Activated naive CD4-positive, alpha-beta T cell (primary cell): ENCODE measurements at places on chromosomes 16 and 17.

- DNase-seq: no peak
Observed at GRCh38 chr16:75317101-75317522, 65.7 kb upstream of the BCAR1 start.

- no peak for DNase-seq
Observed at GRCh38 chr17:491086-492021, 138.7 kb upstream of the RPH3AL start.

DNA sequence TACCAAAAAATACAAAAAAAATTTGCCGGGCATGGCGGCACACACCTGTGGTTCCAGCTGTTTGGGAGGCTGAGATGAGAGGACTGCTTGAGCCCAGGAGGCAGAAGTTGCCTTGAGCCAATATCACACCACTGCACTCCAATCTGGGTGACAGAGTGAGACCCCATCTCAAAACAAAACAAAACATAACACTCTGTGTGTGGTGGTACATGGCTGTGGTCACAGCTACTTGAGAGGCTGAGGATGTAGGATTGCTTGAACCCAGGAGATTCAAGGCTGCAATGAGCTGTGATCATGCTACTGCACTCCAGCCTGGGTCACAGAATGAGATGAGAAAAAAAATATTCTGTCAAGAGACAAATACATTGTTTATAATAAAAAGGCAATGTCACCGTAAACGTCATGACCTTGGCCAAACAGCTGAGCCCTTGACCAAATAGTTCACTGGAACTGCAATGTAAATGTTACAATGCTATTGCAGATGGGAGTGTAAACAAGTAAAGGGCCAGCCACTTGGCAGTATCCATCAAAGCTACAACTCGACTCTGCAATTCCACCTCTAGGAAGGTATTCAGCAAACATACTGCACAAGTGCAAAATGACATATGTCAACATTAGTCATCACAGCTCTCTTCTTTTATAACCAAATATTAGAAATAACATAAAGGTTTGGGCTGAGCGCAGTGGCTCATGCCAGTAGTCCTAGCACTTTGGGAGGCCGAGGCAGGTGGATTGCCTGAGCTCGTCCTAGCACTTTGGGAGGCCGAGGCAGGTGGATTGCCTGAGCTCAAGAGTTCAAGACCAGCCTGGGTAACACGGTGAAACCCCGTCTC lies 16.9 kb downstream of the EARS2 start:
- DNase-seq: no peak

- DNase-seq: no peak
Observed at GRCh38 chr17:43526886-43527648, 19.1 kb downstream of the ETV4 start.

GRCh38 chr17:74678541-74678940 lies 34.2 kb downstream of the CD300LF start:
- DNase-seq: no peak

DNA sequence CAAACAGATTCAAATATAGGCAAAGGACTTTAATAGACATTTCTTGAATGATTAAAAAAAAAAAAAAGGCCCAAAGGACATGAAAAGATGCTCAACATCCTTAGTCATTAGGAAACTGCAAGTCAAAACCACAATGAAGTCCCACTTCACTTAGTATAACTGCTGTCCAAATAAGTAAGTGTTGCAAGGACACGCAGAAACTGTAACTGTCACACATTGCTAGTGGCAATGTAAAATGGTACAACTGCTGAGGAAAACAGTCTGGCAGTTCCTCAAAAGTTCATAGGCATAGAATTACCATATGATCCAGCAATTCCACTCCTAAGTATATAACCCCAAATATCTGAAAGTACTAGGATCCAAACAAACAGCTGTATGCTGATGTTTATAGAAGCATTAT lies 112.7 kb downstream of the BRIP1 start:
- no peak for DNase-seq

DNA sequence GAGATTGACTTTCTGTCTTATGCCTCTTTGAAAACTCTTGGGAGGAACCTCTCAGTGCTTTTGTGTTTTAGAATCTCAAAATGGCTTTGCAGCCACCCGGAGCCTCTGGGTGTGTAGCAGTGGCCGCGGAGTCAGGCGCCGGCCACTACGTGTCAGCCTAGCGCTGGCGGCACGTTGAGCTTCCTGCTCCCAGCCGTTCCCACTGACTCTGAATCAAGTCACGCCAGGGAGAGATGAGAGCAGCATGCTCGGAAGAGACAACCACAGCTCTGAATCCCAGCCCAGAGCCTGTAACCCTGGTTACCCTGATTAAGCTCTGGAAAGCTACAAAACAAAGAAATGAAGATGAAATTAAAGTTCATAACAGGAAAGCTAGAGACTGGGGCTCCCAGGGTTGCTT lies 97.4 kb upstream of the CACNG5 start:
- no peak for DNase-seq

GRCh38 chr16:12386192-12386591 lies 409.7 kb downstream of the SNX29 start:
- DNase-seq: no peak

DNA sequence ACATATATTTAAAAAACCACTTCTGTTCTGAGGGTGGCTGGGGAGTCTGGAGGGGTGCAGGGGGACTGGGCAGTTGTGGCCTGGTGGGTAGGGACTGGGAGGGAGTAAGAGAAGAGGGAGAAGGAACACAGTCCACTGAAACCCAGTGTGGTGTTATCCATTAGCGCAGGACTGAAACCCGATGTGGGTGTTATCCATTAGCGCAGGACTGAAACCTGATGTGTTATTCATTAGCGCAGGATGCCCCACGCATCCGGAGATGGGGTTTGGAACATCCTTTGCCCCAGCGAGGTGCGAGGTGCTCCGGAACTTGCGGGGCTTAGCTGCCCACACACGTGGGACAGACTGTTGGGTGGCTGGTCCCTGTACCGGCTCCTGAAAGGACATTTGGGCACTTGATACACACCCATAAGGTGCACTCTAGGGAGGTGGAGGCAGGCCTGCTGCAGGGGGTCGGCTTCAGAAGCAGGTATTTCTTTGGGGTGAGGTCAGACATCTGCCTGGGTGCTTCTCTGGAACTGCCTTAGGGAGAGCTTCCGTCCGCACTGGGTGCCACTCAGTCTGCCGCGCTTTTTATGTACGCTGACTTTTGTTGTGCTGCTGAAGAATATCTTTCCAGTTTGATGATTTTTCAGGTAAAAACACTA lies 20.3 kb upstream of the FASN start:
- DNase-seq: no peak

- no peak for DNase-seq
Observed at GRCh38 chr16:88624977-88625576, 13.3 kb upstream of the IL17C start.

DNA sequence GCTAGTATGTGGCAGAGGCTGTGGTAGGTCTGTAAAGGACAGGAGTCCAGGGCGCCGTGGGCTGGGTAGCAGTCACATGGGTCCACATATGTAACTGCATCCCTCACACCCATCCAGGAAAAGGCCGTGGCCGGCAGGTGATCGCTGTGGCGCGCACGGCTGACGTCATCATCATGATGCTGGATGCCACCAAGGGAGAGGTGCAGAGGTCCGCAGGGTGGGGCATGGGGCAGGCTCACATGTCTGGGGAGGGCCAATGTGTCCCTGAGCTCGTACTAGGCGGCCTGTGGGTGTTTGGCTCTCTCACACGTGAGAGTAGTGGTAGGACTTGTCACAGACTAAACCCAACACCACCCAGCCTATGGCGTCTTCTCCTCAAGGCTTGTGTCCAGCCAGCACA lies 9.0 kb upstream of the MYO15A start:
- no peak for DNase-seq

GRCh38 chr17:18179804-18180203 lies 3.8 kb upstream of the ALKBH5 start:
- no peak for DNase-seq

DNA sequence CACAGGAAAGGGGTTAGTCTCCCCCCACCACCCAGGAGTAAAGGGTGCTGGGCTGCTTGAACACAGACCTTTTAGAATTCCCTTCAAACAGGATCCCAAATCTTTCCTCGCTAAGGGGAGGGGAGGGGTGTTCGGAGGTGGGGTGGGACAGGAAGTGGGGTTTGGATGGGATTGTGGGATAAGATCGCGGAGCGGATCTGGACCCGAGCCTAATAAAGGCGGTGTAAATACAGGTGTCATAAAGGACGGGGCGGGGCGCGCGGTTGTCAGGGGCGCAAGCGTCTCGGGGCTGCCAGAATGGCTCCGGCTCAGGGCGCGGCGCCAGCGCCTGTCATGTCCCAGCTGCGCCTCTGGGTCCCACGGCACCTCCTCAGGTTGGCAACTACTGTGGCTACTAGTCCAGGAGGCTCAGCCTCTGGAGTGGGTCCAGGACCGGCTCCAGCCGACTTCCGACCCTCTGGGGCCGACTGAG lies 59.8 kb upstream of the FBXO47 start:
- no peak for DNase-seq

DNA sequence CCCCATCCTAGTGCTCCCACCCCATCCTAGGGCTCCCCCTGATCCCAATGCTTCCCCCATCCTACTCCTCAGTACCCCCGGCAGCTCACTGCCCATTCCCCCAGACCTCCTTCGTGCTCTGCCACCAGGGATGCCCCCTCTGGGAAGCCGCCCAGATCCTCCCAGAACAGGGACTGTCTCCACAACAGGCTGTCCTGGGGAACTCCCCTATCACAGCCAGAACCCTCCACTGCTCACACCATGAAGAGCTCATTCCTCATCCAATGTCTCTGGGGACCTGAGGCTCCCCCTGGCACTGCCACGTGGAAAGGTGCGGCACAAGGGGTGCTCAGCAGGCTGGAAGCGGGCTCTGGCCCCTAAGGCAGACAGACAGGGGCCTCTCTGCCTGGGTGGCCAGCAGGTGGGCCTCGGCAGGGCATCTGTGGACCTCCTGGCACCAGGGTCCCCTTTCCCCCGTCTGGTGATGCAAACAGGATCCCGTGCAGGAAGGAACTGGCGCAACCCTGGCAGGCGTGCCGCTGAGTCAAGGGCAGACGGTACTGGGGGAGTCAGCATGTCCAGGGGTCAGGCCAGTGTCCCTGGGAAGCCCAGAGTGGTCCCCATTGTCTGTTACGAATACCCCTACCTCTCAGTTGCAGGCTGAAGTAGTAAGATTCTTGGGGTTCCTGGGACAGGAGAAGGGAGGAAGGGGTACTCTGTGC lies 14.8 kb upstream of the PVALEF start:
- DNase-seq: no peak

- no peak for DNase-seq
Observed at GRCh38 chr17:75908201-75908600, 3.5 kb upstream of the MRPL38 start.

DNA sequence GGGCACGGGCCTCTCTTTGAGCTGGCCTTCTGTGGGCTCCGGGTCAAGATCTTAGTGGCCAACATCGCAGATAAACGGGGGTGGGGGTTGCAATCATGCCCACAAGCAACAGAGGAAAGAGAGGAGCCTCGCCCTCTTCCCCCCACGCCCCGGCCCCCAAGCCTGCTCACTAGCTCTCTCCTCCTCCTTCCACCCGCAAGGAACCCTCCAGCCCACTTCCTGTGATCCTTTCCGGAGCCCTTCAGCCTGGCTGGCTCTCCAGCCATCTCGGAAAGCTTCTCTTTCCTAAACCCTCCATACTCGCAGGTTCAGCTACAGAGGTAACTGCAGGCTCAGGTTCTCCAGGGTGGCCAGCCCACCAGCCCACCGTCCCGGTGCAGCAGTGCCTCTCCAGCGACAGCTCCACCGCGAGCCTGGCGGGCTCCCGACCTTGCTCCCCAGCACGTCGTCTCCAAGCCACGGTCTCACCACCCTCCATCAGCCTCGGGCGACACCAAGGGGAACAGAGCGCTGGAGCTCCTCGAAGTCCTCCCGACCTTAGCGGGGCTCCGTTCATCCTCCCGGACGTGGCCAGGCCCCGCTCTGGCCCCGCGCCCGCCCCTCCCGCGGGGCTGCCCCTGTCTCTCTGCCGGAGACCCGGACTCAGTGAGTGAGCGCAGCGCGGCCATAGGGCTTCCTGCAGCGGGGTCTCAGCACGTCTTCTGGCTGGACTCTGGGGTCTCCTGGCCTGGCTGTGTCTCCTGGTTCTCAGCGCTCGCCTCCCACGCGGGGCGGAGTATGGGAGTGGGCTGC lies 12.9 kb upstream of the ODF4 start:
- no peak for DNase-seq

DNA sequence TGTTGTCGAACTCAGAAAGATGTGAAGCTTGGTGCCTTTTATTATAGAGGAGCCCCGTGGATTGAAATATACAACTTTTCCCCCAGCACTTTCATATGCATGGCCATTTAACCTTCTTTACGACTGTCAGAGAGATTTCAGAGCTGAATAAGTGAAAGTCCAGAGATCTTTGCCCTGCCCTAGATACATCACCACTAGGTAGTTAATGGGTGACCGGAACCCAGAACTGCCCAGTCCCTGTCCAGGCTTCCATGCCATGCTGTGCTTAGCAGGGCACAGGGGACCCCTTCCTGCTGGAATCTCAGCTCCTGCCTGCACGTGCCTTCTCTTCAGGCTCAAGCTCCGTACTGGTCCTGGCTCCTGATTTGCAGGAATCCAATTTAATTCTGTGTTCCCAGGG lies 32.2 kb downstream of the SRL start:
- DNase-seq: no peak

GRCh38 chr17:79055197-79055596 lies 19.4 kb upstream of the ENGASE start:
- no peak for DNase-seq

DNA sequence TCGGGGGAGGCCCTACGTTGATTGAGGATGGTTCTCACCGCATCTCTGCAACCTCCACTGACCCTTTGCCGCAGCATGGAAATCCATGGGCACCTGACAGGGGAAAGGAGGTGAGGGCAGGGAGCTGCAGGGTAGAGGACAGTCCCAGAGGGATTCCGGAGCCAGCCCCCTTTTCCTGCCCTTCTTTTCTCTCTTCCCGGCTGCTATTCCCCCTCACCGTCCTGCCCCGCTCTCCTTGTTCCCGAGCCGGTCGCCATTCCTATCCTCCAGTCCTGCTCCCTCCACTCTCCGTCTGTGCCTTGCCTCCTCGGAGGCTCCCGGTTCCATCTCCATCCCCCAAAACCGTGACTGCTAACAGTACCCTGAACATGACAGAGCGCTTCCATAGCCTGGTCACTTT lies 4.8 kb downstream of the SPATA32 start:
- DNase-seq: no peak

GRCh38 chr17:49842371-49842770 lies 5.5 kb downstream of the TAC4 start:
- no peak for DNase-seq

DNA sequence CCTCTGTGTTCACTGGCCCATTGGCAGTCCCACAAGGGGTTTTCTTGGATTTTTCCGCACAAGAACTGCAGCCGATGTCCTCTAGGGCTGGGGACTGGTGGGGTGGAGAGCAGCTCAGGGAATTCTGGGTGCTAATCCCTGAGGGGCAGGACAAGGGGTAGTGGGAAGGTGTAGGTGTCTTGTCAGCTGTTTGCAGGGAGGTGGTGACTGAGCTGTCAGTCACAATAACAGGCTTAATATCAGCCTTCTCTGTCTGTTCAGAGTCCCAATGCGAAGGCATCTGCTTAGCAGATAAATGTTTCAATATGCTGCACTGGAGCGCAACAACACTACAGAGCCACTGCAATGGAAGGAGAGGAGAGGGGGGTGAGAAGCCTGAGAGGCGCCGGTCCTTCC lies 10.1 kb upstream of the DHRS13 start:
- DNase-seq: no peak

- no peak for DNase-seq
Observed at GRCh38 chr17:77734371-77735080, 224.0 kb upstream of the TNRC6C start.
